ENCODE measurements at places on chromosomes 1 and 21.
A peak's percentile ranks its signal among the peaks of the same experiment; 100 is the strongest.

DNA sequence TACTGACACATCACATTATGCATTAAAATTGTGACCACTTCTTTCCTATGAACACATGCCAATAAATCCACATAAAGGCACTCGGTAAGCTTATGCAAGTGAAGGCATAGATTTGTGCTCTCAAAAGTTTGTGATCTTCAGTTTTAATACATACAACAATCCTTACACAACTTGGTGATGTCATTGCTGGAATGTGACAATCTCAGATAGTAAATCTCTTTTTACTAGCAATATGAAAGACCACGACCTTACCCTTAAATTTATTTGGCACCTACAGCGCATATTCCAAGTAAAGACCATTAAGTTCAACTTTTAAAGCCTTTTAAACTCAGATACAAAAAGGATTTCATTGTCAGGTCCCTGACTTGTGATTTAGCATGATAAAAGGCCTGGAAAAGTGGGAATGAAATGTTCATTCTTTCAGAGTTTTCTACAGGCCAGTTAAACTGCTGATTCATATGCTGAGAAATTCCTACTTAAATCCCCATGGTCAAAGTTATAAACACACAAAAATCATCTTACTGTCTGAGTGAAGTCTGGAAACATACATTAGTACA lies 157.4 kb downstream of the SIPA1L2 start:
- no peak for DNase-seq

DNA sequence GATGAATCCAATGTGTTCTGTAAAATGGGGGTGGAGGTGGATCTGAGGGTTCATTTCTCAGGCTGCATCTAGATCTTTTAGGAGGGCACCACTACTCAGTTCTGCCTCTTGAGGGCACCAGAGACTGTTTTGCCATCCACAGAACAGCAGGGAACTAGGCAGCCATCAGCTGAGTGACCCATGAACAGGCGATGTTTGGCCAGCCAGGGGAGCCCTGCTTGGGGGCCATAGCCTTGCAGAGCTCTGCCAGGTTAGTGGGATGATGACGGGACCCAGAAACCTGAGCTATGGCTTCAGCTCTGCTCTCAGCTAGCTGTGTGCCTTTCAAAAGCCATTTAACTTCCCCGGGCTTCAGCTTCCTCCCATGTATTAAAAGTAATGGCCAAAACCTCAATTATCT lies 13.4 kb upstream of the NOS1AP start:
- no peak for DNase-seq

DNA sequence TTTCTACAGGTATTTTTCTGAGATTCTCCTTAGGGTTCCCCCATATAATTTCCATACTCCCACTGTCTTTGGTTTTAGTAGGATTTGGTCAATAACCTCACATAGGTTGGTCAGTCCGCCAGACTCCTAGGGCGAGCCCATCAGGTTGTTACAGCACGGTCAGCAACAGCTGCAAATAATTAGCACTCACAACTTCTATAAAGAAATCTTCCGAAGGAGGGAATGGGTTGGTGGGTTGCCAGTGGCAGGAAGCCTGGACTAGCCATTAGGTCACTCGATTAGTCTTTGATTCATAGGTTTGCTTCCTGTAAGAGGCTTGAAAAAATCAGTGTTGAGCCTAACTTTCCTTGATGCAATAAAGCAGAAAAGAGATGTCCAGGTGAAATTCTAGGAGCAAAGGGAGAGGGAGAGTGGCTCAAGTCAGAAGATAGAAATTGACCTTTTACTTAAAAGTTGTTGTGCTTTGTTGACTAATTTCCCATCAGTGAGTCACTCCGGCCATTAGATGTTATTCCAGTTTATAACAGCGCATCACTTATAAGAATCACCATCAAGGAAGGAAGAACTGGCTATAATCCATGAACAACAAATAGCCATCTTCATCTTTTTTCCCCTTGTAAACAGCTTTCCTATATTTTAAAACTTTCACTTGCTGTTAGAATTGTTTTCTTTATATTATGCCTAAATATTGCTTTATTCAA lies 88.3 kb downstream of the TPR start:
- no peak for DNase-seq

DNA sequence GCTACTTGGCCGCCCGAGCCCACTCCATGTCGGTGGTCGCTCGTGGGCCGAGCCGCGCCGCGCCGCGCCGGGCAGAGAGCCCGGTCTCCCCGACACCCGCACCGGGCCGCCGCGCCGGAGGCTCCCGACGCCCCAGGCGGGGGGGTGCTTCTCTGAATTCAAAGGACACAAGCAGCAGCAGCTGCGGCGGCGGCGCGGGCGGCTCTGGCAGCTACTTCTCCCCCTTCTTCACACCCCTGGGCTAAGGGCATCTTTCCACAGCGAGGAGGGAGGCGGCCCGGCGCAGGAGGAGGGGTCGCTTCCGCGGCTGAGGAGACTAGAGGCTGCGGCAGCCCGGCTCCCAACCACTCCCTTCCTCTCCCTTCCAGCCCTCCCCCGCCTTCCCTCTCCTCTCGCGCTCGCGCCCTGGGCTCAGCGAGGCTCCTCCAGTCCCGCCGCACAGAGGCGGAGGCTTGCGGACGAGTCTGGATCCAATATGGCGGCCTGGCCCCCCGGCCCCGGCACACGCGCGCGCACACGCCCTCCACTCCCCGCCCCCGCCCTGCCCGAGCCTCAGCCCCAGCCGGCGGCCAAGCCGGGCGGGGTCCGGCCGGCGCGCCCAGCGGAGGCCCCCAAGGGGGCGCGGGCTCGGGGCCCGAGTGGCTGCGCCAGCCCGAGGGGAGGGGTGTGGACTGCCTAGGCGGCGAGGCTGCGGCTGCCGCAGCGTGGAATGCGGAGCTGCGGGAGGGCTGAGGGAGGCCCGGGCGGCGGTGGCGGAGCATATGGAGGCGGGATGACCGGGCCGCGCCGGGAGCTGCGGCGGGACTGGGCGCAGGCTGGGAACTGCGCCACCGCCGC lies at the start of gene CDC42BPA:
TSS of gene CDC42BPA (minus strand) at position 477 of the 837 bp plus-strand sequence. CDS start 1,310 bp downstream, outside the sequence.
- no peak for DNase-seq

GRCh38 chr1:203985676-203986075 lies 87.2 kb upstream of the SOX13 start:
- no peak for DNase-seq

GRCh38 chr1:226723657-226724532 lies 15.2 kb downstream of the ITPKB start:
- no peak for DNase-seq

DNA sequence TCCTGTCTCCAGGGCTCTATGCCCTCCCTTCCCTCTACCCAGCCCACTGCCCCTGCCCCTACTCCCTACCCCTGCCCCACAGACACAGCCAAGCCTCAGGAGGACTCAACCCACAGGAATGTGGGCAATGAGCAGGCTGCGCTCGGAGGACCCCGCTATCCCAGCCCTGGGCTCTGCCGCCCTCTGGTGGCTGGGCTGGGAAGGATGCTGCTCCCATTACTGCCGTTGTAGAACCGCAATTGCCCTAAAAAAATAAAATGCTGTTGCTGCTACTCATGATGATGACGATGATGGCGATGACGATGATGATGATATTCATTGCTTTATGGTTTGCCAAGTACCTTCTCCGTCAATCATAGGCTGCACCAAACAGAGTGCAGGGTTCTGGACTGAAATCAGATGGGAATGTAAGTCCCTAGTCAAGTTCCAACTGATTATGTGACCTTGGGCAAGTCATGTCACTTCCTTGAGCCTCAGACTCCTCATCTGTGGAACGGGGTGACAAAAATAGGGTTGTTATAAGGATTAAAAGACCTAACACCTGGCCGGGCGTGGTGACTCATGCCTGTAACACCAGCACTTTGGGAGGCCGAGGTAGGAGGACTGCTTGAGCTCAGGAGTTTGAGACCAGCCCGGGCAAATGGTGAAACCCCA lies 24.6 kb downstream of the ARHGEF19 start:
- peak; percentile 53 for DNase-seq

GRCh38 chr1:12338017-12338416 lies 108.2 kb downstream of the VPS13D start:
- no peak for DNase-seq

DNA sequence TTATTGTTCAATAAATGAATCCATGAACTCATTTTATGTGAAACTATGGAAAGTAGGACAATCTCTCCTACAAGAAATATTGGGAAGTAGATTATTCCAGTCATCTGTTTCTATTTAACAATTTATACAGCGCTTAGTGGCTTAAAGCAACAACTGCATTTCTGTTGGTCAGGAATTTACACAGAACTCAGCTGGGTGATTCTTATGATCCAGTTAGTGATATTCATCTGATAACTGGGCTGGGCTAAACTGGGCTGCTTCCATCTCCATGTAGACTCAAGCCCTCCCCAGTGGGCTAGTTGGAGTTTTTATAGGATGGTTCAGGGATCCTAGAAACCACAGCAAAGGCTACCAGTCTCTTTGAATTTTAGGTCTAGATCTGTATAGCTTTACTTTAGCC lies 497.9 kb upstream of the NEGR1 start:
- no peak for DNase-seq

DNA sequence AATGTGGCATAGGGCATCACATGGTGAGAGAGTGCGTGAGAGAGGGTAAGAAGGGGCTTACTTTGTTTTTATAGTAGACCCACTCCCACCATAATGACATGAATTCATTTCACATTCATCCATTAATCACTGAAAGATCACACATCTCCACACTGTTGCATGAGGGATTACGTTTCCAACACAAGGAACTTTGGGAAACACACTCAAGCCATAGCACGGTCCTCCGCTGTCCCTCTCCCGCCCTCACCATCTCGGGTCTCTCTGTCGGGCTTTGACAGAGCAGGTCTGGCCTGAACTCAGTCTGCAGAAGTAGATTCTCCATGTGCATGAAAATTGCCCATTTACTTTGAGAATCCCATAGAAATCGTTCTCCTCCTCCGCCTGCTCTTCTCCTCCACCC lies 312.2 kb downstream of the MATN1 start:
- no peak for DNase-seq

DNA sequence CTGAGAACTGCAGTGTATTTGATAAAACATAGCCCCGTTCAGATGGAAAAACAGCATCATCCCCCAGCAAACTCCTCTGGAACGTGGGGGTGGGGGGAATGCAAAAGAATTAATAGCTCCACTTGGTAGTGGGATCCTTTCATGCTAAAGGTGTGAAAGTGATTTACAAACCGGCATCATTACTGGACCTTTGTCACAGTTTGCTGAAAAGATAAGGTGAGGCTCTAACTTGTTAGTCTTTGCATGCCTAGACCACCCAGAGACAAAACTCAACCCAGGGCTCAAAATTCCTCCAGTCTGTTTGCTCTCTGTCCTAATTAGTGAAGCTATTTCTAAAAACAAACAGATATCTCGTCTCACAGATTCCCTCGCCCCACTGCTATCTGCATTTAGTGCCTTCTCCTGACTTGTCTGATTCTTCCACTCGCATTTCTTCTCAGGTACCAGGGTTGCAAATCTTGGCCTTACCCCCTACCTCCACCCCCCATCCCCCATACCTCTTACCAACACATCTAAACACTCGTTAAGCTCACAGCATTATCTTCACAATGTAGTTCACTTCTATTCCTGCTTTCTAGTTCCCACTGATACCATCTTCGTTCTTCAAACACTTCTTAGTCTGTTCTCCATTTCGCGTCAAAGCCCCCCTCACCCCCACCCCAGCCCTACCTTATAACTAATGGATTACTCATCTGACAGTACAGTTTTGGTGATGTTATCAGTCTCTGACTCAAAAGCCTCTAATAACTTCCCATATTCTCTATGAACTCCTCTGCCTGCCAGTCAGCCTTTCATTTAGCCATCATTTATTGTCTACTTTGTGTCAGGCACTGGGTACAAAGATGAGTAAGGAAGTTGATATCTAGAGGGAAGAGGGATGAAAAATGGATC lies 11.8 kb downstream of the IER5 start:
- no peak for DNase-seq

DNA sequence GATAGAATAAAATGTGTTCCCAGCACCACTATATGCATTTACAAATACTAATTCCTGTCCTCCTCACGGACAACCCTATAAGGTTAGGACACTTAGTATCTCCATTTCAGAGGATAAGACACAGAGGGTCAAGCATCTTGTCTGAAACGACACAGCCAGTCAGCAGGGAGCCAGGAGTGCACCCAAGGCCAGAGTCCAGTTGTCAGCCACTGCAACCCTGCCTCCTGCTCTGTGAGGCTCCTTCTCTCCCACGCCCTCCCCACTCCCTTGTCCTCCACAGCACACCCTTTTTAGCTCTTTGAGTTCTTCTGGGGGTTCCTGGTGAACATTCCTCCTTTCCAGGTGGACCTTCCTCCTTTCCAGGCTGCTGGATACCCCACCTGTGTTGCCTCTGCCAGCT lies 119.0 kb upstream of the TNR start:
- DNase-seq, result no peak

- no peak for DNase-seq
These were observed 133.4 kb downstream of the NFIA start for GRCh38 chr1:61215676-61216289.

DNA sequence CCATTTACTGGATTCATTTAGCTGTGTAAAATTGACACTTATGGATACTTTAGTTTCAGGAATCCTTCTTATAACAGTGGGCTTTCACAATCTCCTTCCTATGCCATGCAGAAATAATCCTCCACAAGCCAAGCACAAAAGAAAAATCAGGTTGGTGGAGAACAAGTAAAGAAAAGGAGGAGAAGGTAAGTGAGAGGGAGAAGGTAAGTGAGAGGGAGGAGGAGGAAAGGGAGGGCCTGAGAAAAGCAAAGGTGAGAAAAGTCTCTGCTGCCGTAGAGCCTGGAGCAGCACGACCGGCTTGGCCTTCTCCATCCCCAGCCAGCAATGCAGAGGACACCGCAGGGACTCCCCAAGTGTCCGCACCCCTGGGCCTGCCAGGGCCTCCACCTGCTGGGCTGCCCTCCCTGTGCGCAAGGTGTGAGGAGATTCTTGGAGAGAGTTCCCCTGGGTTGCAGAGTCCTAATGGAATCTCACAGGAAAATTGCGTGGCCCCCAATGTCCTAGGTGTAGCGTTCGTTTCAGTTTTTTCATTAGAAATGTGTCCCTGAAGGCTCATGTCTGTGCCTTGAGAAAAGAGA lies 39.0 kb downstream of the PRMT2 start:
- no peak for DNase-seq

DNA sequence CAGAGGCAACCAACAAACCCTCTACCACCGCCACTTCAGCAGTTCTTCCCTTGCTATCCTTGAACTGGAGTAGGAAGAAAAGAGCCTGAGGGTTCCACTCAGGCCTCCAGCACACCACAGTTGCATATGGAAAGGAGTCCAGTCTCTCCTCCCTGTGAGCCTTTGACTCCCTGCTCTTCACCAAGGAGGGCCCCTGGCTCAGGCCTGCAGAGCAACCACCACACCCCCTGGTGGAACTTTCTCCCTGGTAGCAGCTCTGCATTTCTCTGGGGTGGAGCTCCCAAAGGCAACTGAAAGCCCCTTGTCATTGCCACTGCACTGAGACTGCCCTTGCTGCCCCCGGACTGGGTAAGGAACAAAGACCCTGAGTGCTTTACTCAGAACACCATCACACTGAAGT lies 1021.5 kb upstream of the ADGRL2 start:
- no peak for DNase-seq

GRCh38 chr1:12251442-12251841 lies 21.6 kb downstream of the VPS13D start:
- no peak for DNase-seq

- no peak for DNase-seq
These were observed 16.5 kb upstream of the ASAP3 start for GRCh38 chr1:23500466-23500865.
